ENCODE measurements at places on chromosomes 16 and 17.

DNA sequence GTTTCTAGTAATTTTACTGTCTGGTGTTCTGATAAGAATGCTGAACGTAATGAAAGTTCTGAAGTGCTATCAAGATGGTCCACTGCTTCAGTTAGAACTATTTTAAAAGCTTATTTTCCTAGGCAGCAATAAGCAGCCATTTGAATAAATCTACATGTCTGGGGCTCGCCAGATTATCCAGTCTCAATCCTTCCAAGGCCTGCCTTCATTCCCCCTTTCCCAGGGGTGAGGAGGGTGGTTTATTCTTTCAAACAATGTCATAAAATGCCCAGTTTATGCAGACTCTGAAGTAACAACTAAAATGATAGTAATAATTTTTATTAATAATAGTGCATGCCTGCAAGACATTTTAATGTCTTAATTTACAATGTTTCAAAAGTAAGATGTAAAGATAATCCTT is 2.4 kb downstream of the CDH11 start:
- DNase-seq, result no peak
- no peak overlapping the region for H3K4me3 ChIP-seq
- peaks cover 1% of the 10 kb centered on the region for H3K4me1 ChIP-seq

GRCh38 chr17:50511058-50511457 is 2.8 kb downstream of the MYCBPAP start:
- DNase-seq, result peak; percentile 86
- H3K36me3 ChIP-seq, result no peaks in the 10 kb centered on the region
- H3K27me3 ChIP-seq, result peaks cover under 1% of the 10 kb centered on the region
- H3K4me1 ChIP-seq, result peaks cover 36% of the 10 kb centered on the region

- H3K27me3 ChIP-seq, result peaks cover 13% of the 10 kb centered on the region
- H3K27ac ChIP-seq, result no peak overlapping the region
- no peak overlapping the region for H3K4me3 ChIP-seq
Measured at GRCh38 chr17:79985943-79986391, 49.7 kb downstream of the TBC1D16 start.

DNA sequence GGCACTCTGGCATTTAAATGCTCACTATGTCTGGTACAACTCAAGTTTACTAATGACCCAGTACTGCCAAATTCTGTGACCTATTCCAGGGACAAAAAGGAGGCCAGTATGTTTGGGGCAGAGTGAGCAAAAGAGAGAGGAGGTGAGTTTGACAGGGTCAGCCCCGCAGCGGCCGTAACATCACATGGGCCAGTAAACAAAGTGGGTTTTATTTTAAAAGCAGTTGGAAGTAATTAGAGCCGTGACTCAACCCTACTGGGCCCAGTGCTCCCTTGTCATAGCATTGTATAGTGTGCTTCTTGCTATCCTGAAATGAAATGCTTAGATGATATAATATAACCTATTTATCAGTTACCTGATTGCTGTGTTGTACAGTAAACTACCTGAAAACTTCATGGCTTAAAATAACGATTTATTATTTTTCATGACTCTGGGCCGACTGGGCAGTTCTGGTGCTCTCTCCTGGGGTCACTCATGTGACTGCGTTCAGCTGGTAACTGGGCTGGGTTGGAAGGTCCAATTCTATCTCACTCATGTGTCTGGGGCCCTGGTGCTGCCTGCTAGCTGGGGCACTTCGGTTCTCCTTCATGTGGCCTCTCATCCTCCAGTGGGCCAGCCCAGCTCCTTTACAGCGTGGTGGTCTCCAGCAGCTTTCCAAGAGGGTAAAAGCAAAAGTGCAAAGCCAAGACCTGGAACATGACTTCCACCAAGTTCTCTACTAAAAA is 27.4 kb downstream of the IQCK start:
- no peak overlapping the region for H3K27ac ChIP-seq
- no peak overlapping the region for H3K4me3 ChIP-seq
- H3K27me3 ChIP-seq, result no peaks in the 10 kb centered on the region
- no peaks in the 10 kb centered on the region for H3K4me1 ChIP-seq
- no peak for DNase-seq

DNA sequence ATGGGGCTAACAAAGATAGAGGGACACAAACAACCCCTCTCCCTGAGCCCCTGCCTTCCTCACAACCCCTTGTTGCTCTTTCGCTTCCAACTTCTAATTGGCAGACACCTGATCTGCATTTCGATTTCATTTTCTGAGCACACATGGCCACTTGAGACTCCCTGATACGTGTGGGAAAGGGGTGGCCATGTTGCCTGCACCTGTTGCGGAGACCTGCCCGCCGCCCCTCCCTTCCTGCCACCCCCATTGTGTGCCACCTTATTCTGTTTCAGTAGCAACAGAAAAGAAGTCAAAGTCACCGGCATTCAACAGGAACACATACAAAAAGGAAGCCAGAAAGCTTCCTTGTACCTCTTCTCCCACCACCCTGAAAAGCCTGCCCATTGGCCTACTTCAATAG is 254.7 kb upstream of the SOX9 start:
- no peak overlapping the region for H3K4me3 ChIP-seq
- no peaks in the 10 kb centered on the region for H3K4me1 ChIP-seq
- DNase-seq, result no peak
- no peaks in the 10 kb centered on the region for H3K27me3 ChIP-seq

DNA sequence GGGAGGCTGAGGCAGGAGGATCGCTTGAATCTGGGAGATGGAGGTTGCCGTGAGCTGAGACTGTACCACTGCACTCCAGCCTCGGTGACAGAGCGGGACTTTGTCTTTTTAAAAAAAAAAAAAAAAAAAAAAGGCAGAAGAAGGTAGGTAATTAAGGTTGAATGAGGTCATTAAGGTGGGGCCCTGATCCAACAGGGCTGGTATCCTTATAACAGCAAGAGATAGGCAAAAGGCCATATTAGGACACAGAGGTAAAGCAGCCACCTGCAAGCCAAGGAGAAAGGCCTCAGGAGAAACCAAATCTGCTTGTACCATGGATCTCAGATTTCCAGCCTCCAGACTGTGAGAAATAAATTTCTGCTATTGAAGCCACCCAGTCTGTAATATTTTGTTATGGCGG is 60.3 kb downstream of the SPAG9 start:
- H3K36me3 ChIP-seq, result peaks cover 4% of the 10 kb centered on the region
- no peak overlapping the region for H3K27ac ChIP-seq
- no peaks in the 10 kb centered on the region for H3K27me3 ChIP-seq
- H3K4me3 ChIP-seq, result no peak overlapping the region

GRCh38 chr17:15124746-15125145 is 140.4 kb downstream of the PMP22 start:
- DNase-seq, result no peak
- no peaks in the 10 kb centered on the region for H3K36me3 ChIP-seq
- H3K27ac ChIP-seq, result no peak overlapping the region
- no peaks in the 10 kb centered on the region for H3K4me1 ChIP-seq
- H3K27me3 ChIP-seq, result no peaks in the 10 kb centered on the region

GRCh38 chr17:61984821-61985220 is 57.0 kb upstream of the INTS2 start:
- H3K36me3 ChIP-seq, result peaks cover 42% of the 10 kb centered on the region
- H3K27ac ChIP-seq, result no peak overlapping the region
- H3K27me3 ChIP-seq, result no peaks in the 10 kb centered on the region
- no peak overlapping the region for H3K4me3 ChIP-seq
- no peaks in the 10 kb centered on the region for H3K4me1 ChIP-seq

- H3K4me3 ChIP-seq, result no peak overlapping the region
- peaks cover 24% of the 10 kb centered on the region for H3K36me3 ChIP-seq
- DNase-seq, result no peak
- no peak overlapping the region for H3K27ac ChIP-seq
- peaks cover 20% of the 10 kb centered on the region for H3K4me1 ChIP-seq
- H3K27me3 ChIP-seq, result no peaks in the 10 kb centered on the region
Measured at GRCh38 chr17:28878981-28879380, 18.6 kb downstream of the FLOT2 start.

DNA sequence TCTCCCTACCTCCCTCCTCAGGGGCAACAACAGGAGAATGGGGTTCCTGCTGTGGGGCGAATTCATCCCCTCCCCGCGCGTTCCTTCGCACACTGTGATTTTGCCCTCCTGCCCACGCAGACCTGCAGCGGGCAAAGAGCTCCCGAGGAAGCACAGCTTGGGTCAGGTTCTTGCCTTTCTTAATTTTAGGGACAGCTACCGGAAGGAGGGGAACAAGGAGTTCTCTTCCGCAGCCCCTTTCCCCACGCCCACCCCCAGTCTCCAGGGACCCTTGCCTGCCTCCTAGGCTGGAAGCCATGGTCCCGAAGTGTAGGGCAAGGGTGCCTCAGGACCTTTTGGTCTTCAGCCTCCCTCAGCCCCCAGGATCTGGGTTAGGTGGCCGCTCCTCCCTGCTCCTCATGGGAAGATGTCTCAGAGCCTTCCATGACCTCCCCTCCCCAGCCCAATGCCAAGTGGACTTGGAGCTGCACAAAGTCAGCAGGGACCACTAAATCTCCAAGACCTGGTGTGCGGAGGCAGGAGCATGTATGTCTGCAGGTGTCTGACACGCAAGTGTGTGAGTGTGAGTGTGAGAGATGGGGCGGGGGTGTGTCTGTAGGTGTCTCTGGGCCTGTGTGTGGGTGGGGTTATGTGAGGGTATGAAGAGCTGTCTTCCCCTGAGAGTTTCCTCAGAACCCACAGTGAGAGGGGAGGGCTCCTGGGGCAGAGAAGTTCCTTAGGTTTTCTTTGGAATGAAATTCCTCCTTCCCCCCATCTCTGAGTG is 5.9 kb upstream of the LASP1NB start:
- no peak overlapping the region for H3K27ac ChIP-seq
- peak; percentile 34 for DNase-seq
- no peak overlapping the region for H3K4me3 ChIP-seq

DNA sequence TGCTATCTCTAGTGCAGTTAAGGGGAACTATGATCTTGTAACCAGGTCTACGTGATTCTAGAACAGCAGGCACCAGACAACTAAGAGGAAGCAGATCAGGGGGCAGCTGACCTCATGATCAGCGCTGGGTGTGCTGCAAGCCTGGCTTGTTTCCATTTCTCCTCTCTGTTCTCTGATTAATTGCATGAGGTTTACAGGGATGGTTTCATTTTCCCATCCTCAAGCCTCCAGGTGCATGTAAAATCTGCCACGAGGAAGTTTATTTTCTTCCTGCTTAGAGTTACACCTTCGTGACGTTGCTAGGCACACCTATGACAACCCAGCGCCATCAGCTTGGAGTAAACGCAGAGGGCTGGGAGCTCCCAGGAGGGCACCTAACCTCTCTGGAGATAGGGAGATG is 4.3 kb upstream of the NUPR1 start:
- H3K27me3 ChIP-seq, result peaks cover 2% of the 10 kb centered on the region
- no peaks in the 10 kb centered on the region for H3K36me3 ChIP-seq
- DNase-seq, result no peak
- no peak overlapping the region for H3K4me3 ChIP-seq

- H3K27ac ChIP-seq, result no peak overlapping the region
- no peaks in the 10 kb centered on the region for H3K27me3 ChIP-seq
- DNase-seq, result no peak
- H3K4me3 ChIP-seq, result no peak overlapping the region
- no peaks in the 10 kb centered on the region for H3K36me3 ChIP-seq
- H3K4me1 ChIP-seq, result no peaks in the 10 kb centered on the region
Measured at GRCh38 chr16:59164461-59164860, 430.3 kb upstream of the GOT2 start.

DNA sequence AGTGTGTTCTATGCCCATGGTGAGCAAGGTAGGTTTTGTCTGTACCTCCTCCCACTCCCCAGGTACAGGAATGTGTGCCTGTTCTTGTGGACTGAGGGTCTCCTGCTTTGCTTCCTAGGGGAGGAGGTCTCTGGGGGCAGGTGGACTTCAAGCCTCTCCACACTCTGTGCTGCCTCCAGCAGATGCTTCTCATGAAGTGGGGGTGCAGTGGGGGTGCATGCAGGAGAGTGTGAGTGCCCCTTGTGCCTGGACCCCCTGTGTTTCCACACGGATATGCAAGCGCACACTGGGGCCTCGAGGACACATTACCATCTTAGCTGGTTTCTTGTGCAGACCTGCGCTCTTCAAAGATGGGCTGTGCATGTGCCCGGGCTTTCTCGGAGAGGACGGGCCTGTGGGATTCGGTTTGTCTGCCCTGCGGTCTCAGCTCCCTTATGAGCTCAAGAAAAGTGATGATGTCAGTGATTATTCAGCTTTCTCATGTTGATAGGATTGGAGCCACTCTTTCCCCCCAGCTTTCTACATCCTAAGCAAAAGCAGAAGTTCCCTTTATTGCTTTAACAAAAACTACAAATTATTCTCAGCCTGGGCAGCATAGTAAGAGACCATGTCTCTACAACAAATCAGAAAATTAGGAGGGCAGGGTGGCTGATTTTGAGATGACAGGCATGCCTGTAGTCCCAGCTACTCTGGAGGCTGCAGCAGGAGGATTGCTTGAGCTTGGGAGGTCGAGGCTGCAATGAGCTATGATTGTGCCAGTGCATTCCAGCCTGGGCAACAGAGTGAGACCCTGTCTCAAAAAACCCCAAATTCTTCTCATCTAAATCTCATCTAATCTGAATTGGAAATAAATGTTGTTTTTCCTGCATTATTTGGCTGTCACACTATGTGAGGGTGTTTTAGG is 86.8 kb downstream of the RPTOR start:
- no peak for DNase-seq
- H3K36me3 ChIP-seq, result peaks cover 6% of the 10 kb centered on the region
- peaks cover 2% of the 10 kb centered on the region for H3K4me1 ChIP-seq
- no peak overlapping the region for H3K4me3 ChIP-seq
- H3K27ac ChIP-seq, result no peak overlapping the region

DNA sequence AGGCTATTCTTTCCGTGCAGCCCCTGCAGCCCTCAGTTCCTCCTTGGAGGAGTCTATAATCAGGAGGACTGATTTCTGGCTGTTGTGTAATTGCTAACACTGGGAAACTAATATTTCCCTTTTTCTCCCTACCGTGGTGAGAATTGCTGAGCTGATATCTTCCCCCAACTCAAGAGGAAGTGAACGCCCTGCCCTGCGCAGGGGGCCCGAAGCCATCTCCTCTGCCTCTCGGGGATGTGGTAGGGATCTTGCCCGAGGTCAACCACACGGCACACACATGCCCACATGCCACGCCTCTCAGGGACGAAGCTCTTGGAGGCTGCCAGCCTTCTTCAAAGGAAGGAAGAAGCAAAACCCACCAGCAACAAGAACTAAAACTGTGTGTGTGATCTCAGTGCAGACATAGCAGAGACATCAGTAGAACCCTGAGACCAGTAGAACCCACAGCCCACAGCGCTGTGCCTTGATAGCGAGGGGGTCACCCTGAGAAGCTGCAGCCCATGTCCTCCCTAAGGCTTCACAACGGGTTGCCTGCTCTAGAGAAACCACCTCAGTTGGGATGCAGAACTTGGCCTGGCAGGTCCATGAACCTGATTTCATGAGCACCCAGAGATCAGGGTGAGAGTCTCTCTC is 8.9 kb upstream of the ULK2 start:
- no peaks in the 10 kb centered on the region for H3K36me3 ChIP-seq
- DNase-seq, result peak; percentile 76
- peaks cover 20% of the 10 kb centered on the region for H3K4me1 ChIP-seq
- peaks cover 2% of the 10 kb centered on the region for H3K27me3 ChIP-seq

- peaks cover 48% of the 10 kb centered on the region for H3K36me3 ChIP-seq
- no peak overlapping the region for H3K4me3 ChIP-seq
- H3K4me1 ChIP-seq, result no peaks in the 10 kb centered on the region
- no peaks in the 10 kb centered on the region for H3K27me3 ChIP-seq
Measured at GRCh38 chr16:11759163-11759834, 16.6 kb upstream of the TXNDC11 start.

- peaks cover 2% of the 10 kb centered on the region for H3K27me3 ChIP-seq
- no peak overlapping the region for H3K27ac ChIP-seq
- no peak for DNase-seq
- no peaks in the 10 kb centered on the region for H3K36me3 ChIP-seq
- H3K4me3 ChIP-seq, result no peak overlapping the region
- H3K4me1 ChIP-seq, result no peaks in the 10 kb centered on the region
Measured at GRCh38 chr16:26335236-26335853, 643.6 kb downstream of the HS3ST4 start.

GRCh38 chr17:34797720-34798119 is 163.5 kb downstream of the CCT6B start:
- no peak overlapping the region for H3K27ac ChIP-seq
- no peaks in the 10 kb centered on the region for H3K4me1 ChIP-seq
- H3K27me3 ChIP-seq, result peaks cover under 1% of the 10 kb centered on the region
- DNase-seq, result no peak
- no peaks in the 10 kb centered on the region for H3K36me3 ChIP-seq

All from activated CD8-positive, alpha-beta memory T cell treated with anti-CD3 and anti-CD28 coated beads, Interleukin-2, amount 10 ng/mL, durations not matched to agents 7 days and 5 days (primary cell).